Type B pancreatic cell (in vitro differentiated cells): ENCODE measurements at places on chromosomes 13 and 19. TPM values are rescaled to one million over a fixed set of nuclear protein-coding genes. Genes with fewer than 3 reads are reported as not detected.

The LRRC4B gene
- total RNA-seq, result 0.38 and 21.7 TPM in 2 replicates

The CFAP97D2 gene
- not detected in 2 replicates for total RNA-seq

The NLRP7 gene
- total RNA-seq, result 0.98 TPM in 1 of 2 replicates, not detected in the other

The CYP2S1 gene
- 33.1 and 121 TPM in 2 replicates for total RNA-seq

The HIF3A gene
- total RNA-seq, result 46.1 and 62.4 TPM in 2 replicates
